ENCODE measurements at places on chromosomes 3 and 15.

- DNase-seq, result peak; percentile 96
Measured at GRCh38 chr3:190076601-190077394, 43.9 kb downstream of the P3H2 start.

GRCh38 chr15:98952381-98952803, 55.2 kb downstream of the PGPEP1L start:
- DNase-seq, result no peak

DNA sequence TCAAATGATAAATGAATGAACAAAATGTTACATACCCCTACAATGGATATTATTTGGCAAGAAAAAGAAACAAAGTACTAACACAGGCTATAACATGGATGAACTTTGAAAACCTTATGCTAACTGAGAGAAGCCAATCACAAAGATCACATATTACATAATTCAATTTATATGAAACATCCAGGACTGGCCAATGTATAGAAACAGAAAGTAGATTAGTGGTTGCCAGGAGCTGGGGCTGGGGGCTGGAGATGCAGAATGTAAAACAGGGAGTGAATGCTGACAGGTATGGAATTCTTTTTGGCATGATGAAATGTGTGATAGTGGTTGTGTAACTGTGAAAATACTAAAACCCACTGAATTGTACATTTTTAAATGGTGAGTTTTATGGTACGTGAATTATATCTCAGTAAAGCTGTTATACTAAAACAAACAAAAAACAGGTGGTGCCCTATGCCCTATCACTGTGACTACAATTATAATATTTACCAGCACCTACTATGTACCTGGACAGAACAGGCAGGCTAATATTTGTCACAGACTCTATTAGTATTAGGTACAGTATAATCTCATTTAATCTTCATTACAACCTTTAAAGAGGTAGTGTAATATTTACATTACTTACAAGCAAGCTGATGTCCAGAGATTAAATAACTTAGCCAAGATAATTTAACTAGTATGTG, 90.0 kb downstream of the ETFA start:
- DNase-seq, result no peak

DNA sequence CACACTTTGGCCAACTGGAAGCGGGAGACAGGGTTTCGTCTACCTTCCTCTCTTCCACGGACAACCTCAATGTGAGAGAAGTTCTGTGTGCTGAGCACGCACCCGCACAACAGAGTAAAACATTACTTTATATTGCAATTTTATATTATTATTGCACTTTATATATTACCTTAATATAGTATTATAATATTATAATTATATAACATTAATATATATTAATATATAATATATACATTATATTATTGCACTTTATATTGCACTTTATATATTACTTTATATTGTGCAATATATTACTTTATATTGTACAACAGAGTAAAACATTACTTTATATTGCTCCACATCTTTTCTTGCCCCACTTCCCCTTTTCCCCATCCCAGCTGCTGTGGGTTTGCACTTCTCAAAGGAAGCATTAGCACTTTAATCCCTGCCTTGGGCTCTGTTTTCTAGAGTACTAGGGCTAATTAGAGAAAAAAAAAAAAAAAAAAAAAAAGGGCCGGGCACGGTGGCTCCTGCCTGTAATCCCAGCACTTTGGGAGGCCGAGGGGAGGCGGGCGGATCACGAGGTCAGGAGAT, 76.4 kb upstream of the SLC4A7 start:
- DNase-seq, result no peak

DNA sequence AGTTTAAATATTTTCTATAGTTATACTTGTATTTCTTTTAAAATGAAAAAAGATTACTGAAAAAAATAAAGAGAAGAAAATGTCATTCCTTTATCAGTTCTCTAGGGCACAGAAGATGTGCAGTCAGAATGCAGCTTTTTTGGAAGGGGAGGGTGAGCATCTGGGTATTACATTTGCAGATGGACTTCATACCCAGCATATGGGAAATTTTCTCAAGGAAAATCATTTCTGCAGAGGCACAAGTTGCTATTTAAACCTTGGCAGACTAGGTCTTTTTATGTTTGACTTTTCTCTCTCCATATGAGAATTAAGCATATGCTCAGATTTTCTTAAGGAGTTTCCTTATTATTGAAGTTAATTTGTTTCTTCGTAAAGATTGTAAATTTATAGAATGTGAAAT, 39.5 kb upstream of the ZNF385D start:
- no peak for DNase-seq
